ENCODE measurements at places on chromosomes 5 and 9. TPM values are rescaled to one million over a fixed set of nuclear protein-coding genes. Genes with fewer than 3 reads are reported as not detected.

Gene PCDHGA2
- 0.31 TPM for total RNA-seq

Gene C9orf50
- total RNA-seq: not detected

DNA sequence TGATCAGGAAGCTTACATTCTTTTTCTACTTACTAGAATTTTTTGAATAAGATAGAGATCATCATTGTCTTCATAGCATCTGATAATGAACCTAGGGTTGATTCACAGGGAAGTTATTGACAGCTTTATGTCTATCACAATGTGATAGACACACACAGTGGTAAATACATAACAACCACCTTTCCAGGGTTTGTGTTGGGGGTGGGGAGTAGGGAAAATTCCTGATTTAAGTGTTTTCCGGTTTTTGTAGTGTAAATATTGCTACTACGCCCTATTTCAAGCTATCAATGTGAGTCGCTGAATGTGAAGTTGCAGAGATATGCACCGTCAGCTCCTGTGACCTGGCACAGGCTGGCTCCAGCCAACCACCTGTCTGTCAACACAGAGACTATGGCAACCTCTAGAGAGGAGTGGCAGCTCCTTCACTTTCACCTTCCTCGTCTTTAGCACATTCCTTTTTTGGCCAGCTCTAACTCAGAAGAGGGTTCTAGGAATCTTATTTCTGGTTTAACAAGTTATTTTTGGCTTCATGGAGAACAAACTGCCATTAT lies 224.9 kb downstream of the MAT2B start:
- DNase-seq: no peak

DNA sequence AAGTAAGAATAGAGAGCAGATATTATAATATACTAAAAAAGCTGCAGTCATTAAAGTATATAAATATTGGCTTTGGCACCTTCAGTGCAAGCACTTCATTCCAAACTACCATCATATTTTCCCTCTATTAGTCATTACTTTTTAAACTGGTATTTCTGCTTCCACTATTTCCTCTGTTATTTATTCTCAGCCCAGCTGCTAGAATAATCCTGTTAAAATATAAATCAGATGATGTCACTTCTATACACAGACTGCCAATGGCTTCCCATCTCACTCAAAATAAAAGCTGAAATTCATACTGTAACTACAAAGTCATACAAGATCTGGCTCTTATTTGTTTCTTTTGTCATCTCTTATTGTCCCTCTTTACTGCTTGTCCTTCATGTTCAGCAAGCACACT lies 432.9 kb downstream of the TLE4 start:
- DNase-seq: no peak
